ENCODE measurements at places on chromosomes 3 and 15.

GRCh38 chr15:77589839-77590238, 42.9 kb downstream of the LINGO1 start:
- no peak for DNase-seq

DNA sequence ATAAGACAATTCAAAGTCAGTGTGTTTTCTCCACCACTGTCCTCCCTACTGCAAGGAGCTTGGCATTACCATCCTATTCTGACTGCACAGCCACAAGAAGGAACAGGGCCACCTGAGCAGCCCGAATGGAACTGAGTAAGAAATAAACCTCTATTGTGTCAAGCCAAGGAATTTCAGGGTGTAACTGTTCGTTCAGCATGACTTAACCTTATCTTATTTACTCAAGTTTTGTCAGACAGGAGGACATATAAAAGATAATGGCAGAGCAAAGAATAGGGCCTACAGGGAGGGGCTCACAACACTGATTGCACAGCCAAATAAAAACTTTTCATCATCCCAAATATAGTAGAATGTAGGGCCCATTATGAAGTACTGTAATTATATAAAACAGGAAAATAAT, 236.1 kb downstream of the NEK10 start:
- DNase-seq: no peak

DNA sequence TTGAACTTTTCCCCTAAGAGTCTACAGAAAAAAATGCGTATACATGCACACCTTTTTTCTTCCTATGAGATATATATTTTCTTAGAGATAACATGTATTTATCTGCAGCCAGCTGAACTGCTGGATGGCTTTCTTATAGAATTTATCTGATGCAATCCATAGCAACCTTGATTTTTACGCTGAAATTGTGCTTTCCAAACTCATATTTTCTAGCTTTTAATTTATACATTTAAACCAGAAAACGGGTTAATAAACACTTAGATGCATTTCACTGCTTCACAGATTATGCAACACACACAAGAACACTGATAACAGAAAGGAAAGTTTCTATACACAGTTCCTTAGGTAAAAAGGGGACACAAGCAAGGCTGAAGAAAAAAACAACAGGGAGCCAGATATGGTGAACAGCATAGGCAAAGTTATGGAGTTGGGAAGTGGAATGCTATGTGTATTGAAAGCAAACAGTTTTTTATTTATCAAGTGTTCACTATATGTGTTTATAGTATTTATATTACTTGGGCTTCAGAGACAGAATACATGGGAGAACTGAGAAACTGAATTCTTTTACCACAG, 149.5 kb downstream of the SPATA16 start:
- no peak for DNase-seq

- DNase-seq: no peak
Measured at GRCh38 chr3:173755161-173755560, 357.6 kb downstream of the NLGN1 start.

DNA sequence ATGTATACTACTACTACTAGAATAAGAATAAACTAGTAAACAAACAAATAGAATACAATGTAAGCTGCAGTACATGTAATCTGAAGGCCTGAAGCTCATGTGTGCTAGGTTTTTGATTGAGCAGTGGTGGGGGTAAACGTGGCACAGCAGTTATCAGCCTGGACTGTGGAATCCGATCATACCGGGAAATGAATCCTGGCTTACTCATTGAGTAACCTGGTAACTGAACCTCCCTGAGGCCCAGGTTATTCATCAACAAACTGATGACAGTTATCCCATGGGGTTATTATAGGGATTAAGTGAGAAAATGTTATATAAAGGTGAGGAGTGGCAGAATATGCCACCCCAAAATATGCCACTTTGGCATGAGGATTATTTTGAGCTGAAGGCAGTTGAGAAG, 339.1 kb downstream of the FHIT start:
- DNase-seq: no peak

DNA sequence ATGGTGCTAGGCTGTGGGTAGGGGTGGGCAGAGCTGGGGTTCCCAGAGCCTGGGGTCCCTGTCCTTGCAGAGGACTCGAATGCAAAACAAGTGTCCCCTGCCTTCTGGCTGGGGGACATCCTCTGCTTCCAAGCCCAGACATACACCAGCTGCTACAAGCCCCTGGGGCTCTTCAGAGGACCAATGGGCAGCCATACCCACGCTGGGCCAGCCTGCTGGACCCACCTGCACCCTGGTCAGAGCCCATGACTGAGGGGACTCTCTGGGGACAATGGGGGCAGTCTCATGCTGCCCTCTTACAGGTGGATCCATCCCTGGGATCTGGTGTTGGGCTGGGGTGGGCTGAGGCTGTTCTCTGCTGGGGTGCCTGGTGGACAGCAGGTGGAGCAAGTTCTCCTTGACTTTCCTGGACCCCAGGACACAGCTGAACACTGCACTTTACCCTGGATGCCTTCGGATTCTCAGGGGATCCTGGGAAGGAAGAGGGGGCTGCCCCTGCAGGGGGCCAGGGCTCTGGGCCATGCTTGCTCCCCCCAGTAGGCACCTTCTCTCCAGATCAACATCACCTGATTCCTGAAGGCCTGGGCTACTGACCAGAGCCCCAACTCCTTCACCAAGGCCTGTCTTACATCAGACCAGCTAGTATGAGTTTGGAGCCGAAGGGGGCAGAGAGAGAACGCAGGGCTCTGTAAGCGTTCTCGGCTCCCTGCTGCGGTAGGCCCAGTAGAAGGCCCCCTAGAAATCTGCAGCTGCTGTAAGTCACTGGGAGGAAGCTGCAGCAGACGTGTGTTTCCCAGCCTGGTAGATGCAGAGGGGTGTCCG, 7.2 kb upstream of the COMMD4 start:
- no peak for DNase-seq

- DNase-seq: no peak
Measured at GRCh38 chr3:129038121-129038855, 22.3 kb upstream of the GP9 start.

DNA sequence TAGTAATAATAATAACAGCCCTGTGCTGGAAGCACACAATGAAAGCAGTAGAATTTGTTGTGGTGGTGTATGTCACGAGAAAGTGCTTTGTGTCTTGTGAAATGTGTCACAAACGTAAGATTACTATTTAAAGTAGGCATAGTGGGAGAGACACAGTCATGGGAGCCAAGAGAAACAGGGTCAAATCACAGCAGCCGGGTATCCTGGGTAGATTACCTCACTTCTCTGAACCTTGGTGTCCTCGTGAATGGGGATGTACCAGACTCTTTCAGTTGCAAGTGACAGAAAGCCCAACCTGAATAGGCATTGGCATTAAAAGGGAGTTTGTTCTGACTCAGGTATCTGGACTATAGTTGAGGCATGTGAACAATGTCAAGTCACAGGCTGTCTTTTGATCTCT, 29.1 kb upstream of the SRGAP3 start:
- no peak for DNase-seq

DNA sequence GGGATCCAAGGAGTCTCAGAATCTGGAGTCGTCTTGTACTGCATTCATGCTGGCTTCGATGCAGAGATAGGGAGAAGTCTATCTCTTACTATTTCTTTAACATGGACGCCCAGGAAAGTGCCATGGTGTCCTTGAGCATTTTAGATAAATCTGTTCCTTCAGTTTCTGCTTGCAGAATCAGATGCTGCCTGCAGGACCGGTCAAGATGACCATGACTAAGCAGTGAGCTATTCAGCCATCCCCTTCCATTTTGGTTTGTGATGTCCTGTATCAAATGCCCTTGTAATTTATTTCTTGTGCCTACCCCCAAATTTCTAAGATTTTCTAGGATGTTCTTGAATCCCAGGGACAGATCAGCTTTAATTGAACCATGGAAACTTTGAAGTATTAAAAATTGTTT, 139.4 kb upstream of the TP63 start:
- no peak for DNase-seq

DNA sequence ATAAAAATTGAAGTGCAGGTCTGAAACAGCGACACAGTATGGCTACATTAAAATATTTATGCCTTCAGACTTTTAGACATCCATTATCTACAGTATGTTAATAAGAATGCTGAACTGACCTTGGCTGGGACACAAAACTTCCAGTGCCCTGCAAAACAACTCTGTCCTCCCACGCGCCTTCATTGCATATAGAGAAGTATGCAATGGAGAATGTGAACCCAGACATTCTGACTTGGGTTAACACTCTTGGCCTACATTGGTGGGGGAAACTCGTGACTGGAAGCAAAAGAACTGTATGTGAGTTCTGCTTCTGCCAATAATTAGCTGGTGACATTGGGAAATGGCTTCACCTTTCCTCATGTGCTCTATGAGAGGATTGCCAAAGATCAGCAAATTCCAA, 110.5 kb upstream of the SLC24A5 start:
- DNase-seq: no peak

Data from stromal cell of bone marrow (primary cell).